ENCODE measurements at places on chromosomes 4 and X.
A peak's percentile ranks its signal among the peaks of the same experiment; 100 is the strongest.

- no peak for DNase-seq
Measured at GRCh38 chr4:13597604-13598003, 29.9 kb downstream of the BOD1L1 start.

- no peak for DNase-seq
Measured at GRCh38 chr4:183968931-183969330, 63.8 kb downstream of the STOX2 start.

GRCh38 chr4:154781983-154782293, 866 bp downstream of the RBM46 start:
- DNase-seq: no peak

DNA sequence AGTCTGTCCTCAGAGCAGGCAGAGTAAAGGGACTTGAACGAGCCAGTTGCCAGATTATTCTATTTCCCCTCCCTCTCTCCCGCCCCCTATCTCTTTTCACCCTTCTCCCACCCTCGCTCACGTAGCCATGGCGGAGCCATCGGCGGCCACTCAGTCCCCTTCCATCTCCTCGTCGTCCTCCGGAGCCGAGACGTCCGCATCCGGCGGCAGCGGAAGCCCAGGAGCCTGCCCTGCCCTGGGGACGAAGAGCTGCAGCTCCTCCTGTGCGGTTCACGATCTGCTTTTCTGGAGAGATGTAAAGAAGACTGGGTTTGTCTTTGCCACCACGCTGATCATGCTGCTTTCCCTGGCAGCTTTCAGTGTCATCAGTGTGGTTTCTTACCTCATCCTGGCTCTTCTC, 106.2 kb upstream of the SMAD1 start:
- DNase-seq: no peak

DNA sequence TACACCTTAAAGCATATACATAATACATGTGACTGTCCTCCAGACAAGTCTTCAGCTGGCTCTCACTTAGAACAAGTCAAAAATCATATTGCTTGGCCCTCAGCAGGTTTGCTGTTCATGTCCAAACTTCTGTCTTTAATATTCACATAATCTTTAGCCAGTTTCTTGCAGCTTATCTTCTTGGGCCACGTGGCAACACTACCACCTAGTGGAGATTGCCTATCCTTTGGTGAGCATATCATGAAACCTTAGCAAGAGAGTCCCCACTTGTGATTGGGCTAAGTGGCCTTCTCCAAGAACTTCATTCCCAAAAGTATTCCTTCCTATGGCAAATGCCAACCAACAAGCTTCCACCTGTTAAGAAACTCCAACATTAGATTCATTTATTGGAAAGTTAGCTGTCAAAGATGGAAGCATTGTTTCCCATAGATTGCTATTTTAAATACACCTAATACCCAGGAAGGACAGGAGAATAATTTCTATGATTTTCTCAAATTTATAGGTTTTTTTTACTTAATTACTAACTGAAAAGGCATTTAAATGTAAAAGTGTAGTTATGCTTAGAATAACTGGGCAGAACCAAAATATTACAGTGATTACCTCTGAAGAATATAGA, 231.9 kb upstream of the INTU start:
- peak; percentile 73 for DNase-seq

GRCh38 chrX:149871940-149872339, 9.0 kb upstream of the MAGEA8 start:
- DNase-seq: peak; percentile 38

- peak; percentile 88 for DNase-seq
Measured at GRCh38 chr4:145808021-145808650, 128.2 kb downstream of the C4orf51 start.

GRCh38 chr4:174764105-174764729, 64.8 kb downstream of the GLRA3 start:
- DNase-seq: peak; percentile 71

DNA sequence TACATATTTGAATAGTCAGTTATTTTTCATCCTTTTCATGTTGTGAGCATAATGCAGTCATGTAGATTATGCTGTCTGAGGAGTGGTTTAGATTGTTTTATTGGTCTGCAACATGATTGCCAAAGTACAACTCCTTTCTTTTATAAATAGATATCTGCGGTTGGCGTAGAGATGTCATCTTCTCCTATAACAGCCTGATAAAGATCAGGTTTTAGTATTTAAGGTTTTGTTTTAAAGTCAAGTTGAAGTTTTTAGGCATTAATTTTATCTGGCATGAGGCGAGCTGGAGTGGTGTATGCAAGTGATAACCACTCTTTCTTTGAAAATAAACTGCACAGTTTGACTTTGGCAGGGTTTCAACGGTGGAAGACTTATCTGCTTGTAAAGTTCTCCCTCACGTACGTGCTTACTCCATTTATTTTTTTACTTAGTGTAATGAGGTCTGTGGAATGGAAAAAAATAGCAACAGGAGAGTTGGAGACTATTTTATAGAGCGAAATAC, 126.3 kb downstream of the FBXO8 start:
- DNase-seq: no peak

DNA sequence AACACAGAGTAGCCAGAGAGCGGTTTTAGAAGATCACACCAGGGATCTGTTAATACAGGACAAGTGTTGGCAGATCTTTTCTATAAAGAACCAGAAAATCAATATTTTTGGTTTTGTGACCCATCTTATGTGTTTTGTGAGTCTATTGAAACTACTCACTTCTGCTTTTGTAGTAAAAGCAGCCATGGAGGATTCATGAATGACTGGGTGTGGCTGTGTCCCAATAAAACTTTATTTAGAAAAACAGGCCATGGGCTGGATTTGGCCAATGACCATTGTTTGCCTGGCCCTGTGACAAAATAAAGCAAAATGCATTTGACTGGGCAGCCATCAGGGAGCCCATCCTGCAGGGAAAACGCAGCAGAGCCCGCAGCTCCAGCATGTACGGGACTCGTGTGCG, 99.9 kb upstream of the ADRA2C start:
- no peak for DNase-seq

DNA sequence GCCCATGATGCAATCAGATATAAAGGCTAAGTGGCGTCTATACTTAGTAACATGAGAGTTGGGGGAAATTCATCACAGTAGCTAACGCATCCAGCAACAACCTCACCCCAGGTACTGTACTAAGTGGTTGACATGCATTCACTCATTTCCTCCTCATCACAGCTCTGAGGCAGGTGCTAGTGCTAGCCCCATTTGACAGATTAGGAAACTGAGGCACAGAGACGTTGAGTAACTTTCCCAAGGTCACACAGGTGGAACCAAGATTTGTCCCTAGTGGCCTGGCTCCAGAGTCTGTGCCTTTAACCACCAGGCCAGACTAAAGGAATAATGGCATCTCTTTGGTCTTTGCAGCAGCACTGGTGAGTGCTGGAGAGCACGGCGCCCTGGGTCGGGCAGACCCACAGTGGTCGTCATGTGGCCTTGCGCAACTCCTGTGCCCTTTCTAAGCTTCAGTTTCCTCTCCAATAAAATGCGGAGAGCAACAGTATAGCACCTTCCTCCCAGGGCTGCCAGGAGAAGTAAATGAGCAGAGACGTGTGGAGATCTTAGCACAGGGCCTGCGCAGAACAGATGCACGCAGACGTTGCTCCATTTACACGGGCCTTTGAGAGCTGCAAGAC, 186.4 kb downstream of the BCOR start:
- no peak for DNase-seq

GRCh38 chr4:129148892-129149291, 52.9 kb downstream of the C4orf33 start:
- DNase-seq: no peak

GRCh38 chrX:110315551-110315950, 2.3 kb downstream of the AMMECR1 start:
- DNase-seq: no peak

- DNase-seq: no peak
Measured at GRCh38 chr4:137238456-137239162, 293.7 kb downstream of the PCDH18 start.

GRCh38 chr4:37993806-37994205, 33.6 kb downstream of the PTTG2 start:
- DNase-seq: no peak

DNA sequence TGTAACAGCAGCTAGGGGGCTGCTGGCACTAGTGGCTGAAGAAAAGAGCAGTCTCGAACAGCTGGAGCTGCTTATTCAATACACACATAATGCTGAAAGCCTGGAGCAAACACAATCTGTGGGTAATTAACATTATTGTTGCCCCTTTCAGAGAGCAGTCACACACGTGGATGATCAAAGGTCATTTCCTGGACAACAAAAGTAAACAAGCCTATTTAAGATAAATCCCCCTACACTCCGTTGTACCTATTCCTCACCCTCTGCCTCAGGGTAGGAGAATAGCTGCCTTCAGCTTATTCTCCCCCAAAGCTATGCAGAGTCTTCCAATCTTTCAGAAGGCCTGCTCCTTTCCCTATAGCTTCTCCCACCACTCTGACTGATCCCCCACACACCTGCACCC, 803.9 kb downstream of the C4orf33 start:
- no peak for DNase-seq

DNA sequence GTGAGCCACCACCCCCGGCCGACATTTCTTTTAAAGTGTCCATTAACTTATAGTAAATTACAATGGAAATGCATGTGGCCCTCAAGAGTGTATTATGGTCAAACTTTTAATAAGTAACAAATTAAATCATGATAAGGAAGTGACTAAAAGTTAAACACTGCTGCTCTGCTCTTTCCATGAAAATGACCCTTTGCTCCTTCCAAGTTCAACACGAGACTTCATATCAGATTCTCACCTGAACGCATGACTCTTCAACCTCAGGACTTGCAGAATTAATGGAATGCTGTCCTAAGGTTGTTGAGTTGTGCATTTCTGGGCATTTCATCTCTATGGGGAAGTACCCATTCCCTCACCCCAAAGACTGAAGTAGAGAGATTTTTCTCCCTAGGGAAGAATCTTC, 27.1 kb downstream of the AWAT2 start:
- no peak for DNase-seq

GRCh38 chrX:67601771-67602170, 58.0 kb downstream of the AR start:
- no peak for DNase-seq

- DNase-seq: no peak
Measured at GRCh38 chr4:149885896-149886295, 70.3 kb upstream of the IQCM start.

DNA sequence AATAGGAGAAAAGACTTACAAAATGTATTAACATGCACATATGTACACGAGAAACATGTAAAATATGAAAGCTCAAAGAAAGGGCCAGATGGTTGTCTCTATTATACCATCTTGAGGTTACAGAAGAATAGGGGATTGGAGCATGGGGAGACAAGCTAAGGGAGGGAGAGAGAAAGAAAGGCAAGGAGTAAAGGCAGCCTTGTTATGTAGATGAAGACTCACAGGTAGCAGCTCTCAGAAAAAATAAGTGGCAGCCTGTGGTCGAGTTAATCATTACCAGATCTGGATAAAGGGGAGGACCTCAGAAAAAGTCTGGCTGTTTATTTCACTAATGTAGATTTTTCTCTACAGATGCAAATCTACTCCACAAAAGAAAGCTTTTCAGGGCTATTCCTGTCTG, 26.6 kb upstream of the PPP1R2C start:
- peak; percentile 98 for DNase-seq

- DNase-seq: no peak
Measured at GRCh38 chrX:12007881-12008280, 130.4 kb upstream of the FRMPD4 start.

GRCh38 chr4:78480286-78480685, 71.3 kb upstream of the ANXA3 start:
- DNase-seq: no peak

- no peak for DNase-seq
Measured at GRCh38 chr4:6153874-6154273, 46.5 kb downstream of the JAKMIP1 start.

- peak; percentile 71 for DNase-seq
Measured at GRCh38 chr4:148445071-148445859, 3.1 kb upstream of the NR3C2 start.

DNA sequence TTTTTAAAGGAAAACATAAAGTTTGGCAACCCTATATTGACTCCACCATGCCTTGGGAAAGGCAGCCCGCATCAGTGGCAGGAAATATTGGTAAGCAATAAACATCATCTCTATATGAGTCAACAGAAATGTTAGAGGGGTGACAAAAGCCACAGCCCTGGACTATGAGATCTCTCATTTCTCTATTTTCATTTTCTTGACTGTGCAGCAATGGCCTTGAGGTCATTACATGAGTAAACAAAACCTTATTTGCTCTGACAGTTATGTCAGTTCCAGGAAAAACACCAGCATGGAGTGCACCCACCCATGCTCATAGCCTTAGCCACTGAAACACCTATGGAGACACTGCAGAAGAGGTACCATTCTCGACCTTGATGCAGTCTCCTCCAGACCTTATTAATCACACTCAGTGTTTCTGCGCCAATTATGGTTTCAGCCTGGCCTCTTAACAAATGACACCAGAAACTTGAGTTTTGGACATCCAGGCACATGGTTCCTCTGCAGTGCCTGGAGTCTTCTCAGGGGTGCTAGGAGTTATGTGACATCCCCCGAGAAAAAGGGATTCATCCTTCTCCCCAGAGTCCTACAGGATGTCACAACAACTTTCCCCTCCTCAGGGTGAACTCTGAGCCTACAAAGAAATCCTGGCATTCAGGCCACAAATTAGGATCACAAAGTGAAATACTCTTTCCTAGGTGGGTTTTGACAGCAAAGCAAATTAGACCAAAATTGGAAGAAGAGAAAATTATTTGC, 16.0 kb upstream of the HPGD start:
- DNase-seq: no peak

- no peak for DNase-seq
Measured at GRCh38 chr4:73575660-73576059, 44.6 kb downstream of the RASSF6 start.

DNA sequence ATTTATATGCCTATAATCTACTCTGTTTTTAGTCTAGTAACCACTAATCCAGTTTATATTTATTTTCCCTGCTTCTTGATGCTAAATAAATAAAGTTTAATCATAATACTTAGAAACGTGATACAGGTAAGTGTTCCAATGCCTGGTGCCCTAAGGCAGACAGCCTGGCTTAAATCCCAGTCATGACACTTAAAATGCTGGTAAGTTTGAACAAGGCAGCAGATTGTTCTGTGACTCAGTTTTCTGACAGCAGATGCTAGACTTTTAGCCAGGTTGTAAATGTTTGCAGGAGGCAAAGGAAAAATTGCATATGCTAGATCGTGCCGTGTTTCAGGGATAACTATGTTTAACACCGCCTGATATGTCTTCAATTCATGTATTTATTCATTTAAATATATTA, 2661.6 kb downstream of the PCDH7 start:
- DNase-seq: no peak

GRCh38 chrX:138897621-138898492, 186.3 kb upstream of the FGF13 start:
- DNase-seq: no peak

- no peak for DNase-seq
Measured at GRCh38 chrX:83419030-83419792, 88.9 kb upstream of the POU3F4 start.

- DNase-seq: no peak
Measured at GRCh38 chrX:110153896-110154295, 151.0 kb downstream of the TMEM164 start.

- DNase-seq: peak; percentile 45
Measured at GRCh38 chrX:24148535-24149350, 786 bp upstream of the ZFX start.
